H4 (cell line): ENCODE measurements at places on chromosomes 2 and 18.

DNA sequence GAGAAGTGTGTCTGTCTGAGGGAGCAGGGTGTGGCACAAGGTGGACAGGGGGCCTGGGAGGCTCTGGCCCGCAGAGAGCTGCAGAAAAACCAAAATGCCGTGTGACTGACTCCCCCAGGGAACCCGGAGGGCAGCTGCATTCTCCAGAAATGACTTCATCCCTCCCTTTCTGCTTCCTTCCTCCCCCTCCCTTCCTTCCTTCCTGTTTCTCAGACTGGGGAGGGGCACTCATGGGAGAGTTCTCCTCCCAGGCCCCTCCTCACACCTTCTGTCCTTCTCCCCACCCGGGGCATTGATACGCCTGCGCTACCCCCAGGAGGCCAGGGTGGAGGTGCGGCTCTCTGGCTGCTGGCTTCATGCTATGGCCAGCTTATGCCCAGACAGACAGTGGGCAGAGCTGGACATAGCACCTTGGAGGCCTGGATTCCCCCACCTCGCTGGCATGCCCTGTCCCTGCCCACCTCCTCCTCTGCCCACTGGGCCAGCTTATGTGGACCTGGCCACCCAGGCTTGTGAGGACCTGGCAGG lies 8.2 kb upstream of the GPR17 start:
- DNase-seq: peak; percentile 87

- no peak for DNase-seq
Observed at GRCh38 chr2:26885651-26886329, 37.9 kb downstream of the DPYSL5 start.

DNA sequence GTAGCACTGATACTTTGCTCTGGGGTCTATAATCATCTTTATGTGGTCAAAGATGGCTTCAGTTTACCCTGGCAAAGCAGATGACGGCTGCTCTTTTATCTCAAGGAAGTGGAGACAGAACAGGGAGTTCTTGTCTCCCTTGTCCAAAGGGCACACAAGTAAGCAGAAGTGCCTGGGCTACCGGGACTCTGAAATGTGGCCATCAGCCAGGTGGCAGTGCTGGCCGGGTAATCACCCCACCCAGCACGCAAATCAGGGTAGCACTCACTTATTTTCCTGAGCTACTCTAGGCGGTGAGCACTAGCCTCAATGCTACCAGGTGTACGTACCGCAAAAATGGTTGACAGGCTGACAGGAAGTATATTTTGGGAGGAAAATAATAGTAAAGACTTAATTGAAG lies 119.7 kb upstream of the ETAA1 start:
- DNase-seq: no peak

DNA sequence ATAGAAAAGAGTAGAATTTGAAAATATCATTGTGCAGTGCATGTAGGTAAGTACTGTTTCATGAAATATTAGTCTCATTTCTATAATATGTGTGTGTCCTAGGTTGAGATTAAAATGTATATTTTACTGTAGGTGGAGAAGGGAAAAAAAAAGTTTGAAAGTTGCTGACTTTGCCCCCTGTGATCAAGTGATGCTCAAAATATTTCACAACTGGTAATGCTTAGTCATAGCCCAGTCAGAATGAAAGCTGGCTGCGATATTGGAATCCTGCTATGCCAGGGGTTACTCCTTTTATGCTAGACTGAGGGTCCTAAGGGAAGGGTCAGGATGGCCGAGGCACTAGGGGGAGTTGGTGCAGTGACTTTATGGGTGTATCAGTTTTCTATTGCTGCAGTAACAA lies 19.5 kb upstream of the CFAP36 start:
- DNase-seq: peak; percentile 53

GRCh38 chr2:171297956-171298355 lies 135.8 kb downstream of the METTL8 start:
- DNase-seq: no peak

- DNase-seq: peak; percentile 23
Observed at GRCh38 chr2:134408386-134408785, 154.5 kb downstream of the MGAT5 start.

DNA sequence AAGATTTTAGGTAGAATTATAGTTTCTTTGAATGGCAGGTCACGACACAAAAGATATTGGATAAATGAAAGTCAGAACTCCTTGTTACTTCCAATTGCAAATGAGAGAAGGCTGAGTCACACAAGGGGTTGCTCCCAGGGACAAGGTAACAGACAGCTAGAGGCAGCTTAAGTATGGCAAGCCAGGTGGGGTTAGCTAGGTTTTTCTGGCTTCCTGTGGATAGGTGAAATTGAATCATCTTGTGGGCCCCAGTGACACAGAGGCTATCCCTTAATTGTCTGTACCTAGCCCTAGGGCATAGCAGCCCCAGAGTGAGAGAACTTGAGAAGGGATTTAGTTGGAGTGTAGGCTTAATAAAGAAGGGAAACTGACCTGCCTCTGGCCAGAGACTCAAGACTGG lies 407.7 kb upstream of the SLC8A1 start:
- no peak for DNase-seq

DNA sequence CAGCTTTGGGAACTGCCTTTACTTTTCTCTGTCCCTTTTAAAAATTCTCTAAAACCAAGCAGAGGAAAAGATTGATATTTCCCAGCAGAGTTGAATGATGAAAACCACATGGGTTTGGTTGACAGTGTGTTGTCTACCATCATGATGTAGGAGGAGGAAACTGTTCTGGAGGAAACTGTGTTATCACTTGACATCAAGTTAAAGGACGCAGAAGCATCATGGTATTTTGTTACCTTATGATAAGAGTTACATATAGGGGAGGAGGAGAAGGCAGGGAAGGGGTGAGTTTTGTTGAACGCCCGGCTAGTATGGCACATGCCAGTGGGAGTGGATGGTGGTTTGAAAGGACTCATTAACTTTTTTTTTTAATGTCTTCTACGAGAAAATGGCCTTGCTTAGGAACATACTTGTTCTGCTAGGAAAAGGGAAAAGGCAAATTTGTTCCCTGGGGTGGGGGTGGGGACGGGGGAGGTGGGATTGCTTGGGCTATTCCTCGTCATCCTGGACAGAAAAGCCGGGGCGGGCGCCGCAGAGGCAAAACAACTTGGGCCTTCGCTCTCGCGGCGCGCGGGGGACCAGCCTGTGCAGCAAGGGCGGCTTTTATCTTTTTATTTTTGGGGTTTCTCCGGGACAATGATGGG lies 766 bp downstream of the TMEM17 start:
- DNase-seq: no peak

- peak; percentile 72 for DNase-seq
Observed at GRCh38 chr2:105454801-105455485, 56.1 kb upstream of the FHL2 start.

GRCh38 chr2:236628981-236629605 lies 59.5 kb downstream of the ACKR3 start:
- no peak for DNase-seq

GRCh38 chr2:148534416-148535204 lies 109.9 kb upstream of the EPC2 start:
- DNase-seq: no peak

- DNase-seq: no peak
Observed at GRCh38 chr2:173648816-173649215, 294.1 kb downstream of the CDCA7 start.
